Panc1 (cell line): ENCODE measurements at places on chromosomes 1 and 21.

- DNase-seq, result no peak
Observed at GRCh38 chr1:8597455-8597854, 220.0 kb downstream of the RERE start.

DNA sequence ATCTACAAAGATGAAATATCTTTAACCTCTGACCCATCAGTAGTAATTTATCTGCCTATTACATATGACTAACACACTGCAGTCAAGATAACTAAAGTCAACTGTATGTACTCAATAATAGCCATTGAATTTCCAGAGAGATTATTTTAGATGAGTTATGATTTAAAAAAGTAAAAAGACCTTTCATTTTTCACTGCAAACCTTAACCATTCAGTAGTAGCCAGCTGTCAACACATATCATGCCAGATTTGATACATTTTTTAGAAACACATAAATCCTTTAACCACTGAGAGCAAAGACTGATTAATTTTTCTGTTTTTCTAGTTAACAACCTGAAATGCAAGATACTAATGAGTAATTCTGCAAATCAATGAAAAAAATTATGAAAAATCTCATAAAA lies 31.0 kb downstream of the PALMD start:
- DNase-seq, result no peak

- DNase-seq, result no peak
Observed at GRCh38 chr1:177824508-177824982, 145.3 kb downstream of the SEC16B start.

DNA sequence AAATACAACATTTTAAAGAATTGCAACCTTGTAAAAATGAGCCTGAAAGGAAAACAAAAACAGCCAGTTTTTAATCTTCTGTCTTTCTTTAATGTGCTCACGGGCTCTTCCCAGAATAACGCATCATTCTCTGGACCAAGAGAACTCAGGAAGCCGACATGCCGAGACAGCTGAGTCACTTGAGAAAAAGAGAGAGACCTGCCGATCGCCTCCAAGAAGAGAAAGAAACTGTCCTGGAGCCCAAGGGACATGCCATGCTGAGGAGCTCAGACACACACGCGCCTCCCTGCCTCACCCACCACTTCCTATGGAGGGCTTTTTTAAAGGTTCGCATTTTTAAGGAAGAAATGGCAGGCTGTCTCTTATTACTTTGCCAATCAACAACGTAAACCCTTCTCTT lies 176.4 kb downstream of the ZNF281 start:
- no peak for DNase-seq

DNA sequence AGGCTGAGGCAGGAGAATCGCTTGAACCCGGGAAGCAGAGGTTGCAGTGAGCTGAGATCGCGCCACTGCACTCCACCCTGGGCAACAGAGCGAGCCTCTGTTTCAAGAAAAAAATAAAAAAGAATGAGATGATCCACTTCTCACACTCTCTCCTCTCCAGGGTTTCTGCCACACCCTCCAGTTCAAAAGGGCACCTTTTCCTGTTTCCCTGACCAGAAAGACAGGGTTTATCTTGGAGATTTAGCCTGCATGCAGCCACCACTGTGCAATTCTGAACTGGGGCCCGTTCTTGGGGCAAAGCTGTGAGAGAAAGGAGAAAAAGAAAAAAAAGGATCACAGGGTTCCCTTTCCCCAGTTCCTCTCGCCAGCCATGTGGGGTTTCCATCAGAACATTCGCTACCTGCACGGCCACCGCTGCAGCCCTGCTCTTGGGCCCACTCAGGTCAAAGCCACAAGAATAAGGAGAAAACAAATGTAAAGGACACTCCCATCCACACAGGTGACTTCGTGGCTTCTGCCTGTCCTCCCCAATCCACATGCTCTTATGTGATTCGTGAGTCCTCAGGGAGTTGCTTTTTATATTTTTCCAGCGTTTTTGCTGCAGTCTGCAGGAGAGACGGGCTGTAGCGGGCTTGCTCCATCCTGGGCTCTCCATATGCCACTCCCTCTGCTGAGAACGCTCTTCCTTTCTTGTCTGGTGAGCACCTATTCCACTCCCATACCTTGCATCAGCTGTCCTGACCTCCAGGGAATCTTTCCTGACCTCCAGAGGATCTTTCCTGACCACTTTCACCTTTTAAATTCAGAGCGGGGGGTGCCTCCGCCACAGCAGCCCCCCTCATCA lies 26.4 kb downstream of the GNG4 start:
- DNase-seq, result no peak

GRCh38 chr1:2379733-2380404 lies 11.5 kb downstream of the MORN1 start:
- DNase-seq, result no peak

GRCh38 chr1:8544644-8545043 lies 226.7 kb downstream of the SLC45A1 start:
- DNase-seq, result no peak

- DNase-seq, result no peak
Observed at GRCh38 chr1:51990478-51990965, at the start of gene RAB3B. Gene RAB3B, minus strand, starts transcription at chr1:51990700. Its CDS starts 13,583 bp downstream, at chr1:51977117.

DNA sequence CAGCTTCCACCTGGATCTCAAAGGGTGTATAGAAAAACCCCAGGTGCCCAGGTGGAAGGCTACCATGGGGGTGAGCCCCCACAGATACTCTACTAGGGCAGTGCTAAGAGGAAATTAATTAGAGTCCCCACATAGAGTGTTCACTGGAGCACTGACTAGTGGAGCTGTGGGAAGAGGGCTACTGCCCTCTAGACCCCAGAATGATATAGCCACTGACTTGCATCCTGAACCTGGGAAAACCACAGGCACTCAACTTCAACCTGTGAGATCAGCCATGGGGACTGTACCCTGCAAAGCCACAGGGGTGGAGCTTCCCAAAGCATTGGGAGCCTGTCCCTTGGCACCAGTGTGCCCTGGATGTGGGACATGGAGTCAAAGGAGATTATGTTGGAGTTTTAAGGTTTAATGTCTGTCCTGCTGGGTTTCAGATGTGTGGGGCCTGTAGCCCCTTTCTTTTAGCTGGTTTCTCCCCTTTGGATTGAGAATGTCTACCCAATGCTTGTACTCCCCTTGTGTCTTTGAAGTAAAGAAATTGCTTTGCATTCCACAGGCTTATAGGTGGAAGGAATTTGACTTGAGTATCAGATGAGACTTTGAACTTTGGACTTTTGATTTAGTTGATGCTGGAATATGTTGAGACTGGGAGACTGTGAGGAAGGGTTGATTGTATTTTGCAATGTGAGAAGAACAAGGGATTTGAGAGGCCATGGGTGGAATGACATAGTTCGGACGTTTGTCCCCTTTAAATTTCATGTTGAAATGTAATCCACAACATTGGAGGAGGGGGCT lies 31.8 kb upstream of the CDC14A start:
- DNase-seq, result no peak

GRCh38 chr1:167442854-167443565 lies 75.3 kb downstream of the CD247 start:
- DNase-seq, result no peak

DNA sequence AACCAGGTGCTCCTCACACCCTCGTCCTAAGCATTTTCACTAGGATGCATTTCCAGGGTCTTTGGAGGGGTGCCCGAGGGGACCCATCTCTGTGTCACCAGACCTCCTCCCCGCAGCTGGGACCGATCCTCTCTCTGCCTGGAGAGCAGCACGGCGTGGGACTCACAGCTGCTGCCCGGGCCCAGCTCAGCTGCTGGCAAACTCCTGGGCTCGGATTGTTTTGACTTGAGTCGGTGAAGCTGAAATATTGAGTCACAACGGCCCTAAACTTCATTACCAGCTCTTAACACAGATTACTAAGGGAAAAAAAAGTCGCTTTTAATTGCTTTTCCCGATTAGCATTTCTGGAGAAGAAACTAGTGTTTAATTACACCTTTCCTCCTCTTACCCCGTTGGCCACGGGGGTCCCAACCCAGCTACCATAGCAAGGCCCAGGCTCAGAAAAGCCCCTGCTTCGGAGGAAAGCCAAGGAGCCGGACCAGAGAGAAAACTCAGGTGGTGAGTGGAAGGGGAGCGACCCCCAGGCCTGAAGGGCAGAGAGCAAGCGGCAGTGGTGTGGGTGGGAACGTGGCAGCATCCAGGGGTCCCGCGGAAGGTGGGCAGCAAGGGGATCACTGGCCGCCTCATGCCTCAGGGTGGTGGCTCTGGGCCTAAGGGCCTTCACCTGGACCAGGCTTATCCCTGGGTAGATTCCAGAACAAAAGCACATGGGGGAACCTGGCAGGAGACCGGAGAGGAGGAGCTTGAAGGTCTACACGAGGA lies 41.7 kb downstream of the CASZ1 start:
- DNase-seq, result no peak

DNA sequence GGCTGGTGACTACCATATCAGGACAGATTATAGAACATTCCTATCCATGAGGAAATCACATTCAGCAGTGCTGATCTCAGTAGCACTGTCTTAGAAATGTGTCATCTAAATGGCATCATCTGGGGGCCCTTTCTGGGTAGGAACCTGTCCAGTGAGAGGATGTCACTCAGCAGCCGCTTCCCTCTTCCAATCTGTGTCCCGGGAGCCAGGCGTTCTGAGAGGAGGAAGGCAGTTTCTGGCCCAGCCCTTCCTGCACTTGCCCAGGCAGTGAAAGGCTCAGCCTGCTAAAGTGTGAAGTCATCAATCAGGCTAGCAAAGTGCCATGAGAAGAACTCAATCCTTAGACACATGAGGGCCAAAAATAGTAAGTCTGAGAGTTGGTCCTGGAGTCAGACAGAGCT lies 25.6 kb downstream of the RAB4A start:
- DNase-seq, result no peak

- DNase-seq, result no peak
Observed at GRCh38 chr1:233240371-233240770, 55.2 kb downstream of the PCNX2 start.

DNA sequence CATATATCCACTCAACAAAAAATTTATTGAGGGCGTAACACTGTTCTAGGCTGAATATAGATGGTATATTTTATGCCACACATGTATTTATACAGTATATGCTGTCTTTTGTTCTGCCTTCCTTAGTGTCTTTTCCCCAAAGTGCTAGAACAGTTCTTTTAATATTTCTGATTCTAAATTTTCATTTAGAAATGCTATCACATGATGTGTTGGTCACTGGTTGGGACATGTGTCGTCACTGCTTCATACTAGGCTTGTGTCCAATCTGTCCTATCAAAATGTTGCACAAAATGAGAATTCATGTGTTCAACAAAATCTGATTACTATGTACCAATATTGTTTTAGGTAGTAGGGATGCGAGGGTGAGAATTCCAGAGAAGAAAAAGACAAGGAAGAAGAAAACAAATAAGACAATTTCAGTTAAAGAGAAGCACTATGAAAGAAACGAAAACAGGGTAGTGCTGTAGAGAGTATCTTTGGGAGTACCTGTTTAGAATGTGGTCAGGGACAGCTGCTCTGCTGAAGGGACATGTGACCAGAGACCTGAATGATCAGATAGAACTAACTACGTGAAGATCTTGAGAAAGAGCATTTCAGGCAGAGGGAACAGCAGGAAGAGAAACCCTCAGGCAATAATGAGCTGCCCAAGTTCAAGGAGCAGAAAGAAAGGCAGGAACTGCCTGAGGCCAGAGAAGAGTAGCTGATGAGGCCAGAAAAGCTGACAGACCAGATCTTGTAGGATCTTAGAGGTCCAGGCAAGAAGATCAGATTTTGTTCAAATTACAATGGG lies 1.3 kb downstream of the KMO start:
- no peak for DNase-seq

GRCh38 chr1:18494304-18494703 lies 13.6 kb downstream of the KLHDC7A start:
- no peak for DNase-seq

GRCh38 chr1:56506951-56507491 lies 72.3 kb downstream of the PLPP3 start:
- no peak for DNase-seq
